ENCODE measurements at places on chromosomes 3 and 15.

DNA sequence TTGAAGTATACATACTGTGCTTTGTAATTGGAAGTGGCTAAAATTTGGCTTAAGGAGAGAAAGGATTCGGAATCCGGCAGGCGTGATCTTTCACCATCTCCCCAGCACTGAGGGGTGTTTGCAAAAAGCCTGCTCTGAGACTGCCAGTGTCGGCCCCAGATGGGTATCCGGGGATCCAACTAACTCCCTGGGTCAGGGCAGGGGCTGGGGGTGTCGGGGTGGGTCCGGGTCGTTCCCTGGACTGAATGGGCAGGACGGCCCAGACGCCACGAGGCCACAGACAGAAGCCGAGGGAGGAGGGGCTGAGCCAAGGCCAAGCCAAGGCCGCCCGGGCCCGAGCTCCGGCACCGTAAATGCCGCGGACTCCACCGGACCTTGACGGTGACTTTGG lies 349 bp downstream of the PPIB start:
- DNase-seq, result no peak

GRCh38 chr15:96959501-96959900 lies 629.0 kb downstream of the NR2F2 start:
- no peak for DNase-seq

GRCh38 chr15:46166750-46167149 lies 531.9 kb downstream of the SQOR start:
- DNase-seq, result no peak

GRCh38 chr3:72271216-72271615 lies 486.3 kb upstream of the PROK2 start:
- peak; percentile 32 for DNase-seq

GRCh38 chr15:73683777-73684580 lies at the start of gene CD276:
Gene CD276 (plus strand): TSS chr15:73684383. CDS start chr15:73699640, 15,257 bp downstream.
- peak; percentile 97 for DNase-seq

- DNase-seq, result no peak
Observed at GRCh38 chr3:186217820-186218164, 108.9 kb upstream of the ETV5 start.

- DNase-seq, result no peak
Observed at GRCh38 chr3:10025205-10026083, 793 bp upstream of the FANCD2 start.

DNA sequence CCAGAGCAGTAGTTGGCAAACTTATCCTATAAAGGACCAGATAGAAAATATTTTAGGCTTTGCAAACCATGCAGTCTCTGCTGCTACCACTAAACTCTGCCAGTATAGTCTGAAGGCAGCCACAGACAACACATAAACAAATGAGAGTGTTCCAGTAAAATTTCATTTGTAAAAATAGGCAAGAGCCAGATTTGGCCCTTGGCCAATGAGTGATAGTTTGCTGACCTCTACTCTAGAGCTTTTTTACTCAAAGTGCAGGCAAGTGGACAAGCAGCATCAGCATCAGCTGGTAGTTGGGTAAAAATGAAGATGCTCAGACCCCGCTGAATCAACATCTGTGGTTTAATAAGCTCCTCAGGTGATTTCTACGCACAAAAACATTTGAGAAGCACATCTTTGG lies 269.8 kb downstream of the NTRK3 start:
- no peak for DNase-seq

DNA sequence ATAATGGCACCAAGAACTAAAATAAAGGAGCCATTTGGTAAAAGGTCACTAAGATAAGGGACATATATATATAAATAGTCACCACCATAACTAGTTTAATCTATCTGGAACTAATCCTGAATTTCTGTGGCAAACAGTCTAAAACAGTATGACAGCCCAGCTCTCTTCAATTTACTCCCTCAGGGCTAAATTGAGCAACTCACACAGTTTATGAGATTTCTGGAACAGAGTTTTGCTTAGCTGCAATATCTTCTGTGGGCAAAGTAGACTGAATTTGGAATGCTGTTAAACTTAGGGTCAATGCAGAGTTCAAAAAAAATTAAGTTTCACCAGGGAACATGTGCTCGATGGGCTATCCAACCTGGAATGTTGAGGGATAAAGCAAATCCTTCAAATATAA lies 70.1 kb upstream of the VEPH1 start:
- DNase-seq, result no peak

GRCh38 chr15:57563416-57563815 lies 28.3 kb upstream of the MYZAP start:
- no peak for DNase-seq

DNA sequence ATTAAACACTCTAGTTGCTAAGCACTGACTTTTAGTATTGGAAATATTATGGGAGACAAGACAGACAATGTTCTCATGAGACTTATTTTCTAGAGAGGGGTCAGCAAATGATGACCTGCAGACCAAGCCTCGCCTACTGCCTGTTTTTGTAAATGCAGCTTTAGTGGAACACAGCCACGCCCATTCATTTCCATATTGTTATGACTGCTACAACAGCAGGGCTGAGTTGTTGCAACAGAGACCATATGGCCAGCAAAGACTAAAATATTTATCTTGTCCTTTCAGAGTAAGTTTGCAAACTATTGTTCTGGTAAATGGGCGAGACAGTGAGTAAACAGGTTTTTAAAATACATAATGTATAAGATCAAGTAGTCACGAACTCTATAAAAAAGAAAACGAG lies 570.2 kb downstream of the NTRK3 start:
- no peak for DNase-seq

DNA sequence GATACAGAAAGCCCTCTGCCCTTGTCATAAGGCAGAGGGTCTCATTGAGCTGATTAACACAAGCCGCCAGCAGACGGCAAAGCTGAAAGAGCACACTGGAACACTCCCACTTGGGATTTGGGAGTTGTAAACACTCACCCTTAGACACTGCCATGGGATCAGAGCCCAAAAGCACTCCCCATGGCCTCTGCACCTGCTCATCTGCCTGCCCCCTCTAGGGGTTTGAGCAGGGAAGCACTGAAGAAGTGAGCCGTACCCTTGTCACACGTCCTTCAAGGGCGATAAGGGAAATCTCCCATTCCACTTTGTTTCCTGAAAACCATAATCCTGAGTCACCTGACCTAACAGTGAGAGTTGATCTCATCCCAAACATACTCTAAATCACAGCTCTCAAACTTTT lies 14.7 kb downstream of the FSIP1 start:
- DNase-seq, result no peak

GRCh38 chr3:24616110-24616829 lies 121.6 kb upstream of the THRB start:
- no peak for DNase-seq

DNA sequence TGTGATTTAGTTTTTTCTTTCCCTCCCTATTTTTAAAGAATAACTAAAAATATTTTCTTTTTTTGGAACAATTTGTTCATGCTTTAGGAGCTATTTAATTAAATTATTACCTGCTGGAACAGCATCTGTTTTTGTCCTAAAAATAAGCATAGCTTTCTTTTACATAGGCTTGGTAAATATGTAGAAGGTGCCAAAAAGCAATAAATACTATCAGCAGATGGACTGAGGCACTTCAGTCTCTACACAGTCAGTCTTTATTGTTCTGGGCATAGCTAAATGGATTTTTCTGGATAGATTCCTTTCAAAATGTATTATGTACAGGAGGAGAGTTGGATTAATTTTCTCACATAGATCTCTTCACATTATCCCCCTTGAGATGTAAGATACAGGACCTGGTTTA lies 223.5 kb downstream of the NAALADL2 start:
- no peak for DNase-seq
